B cell (primary cell): ENCODE measurements at places on chromosomes 1 and 21. TPM values are rescaled to one million over a fixed set of nuclear protein-coding genes. Genes with fewer than 3 reads are reported as not detected.

GRCh38 chr1:236893626-236894545 is 98.8 kb downstream of the MTR start:
- DNase-seq, result no peak

DNA sequence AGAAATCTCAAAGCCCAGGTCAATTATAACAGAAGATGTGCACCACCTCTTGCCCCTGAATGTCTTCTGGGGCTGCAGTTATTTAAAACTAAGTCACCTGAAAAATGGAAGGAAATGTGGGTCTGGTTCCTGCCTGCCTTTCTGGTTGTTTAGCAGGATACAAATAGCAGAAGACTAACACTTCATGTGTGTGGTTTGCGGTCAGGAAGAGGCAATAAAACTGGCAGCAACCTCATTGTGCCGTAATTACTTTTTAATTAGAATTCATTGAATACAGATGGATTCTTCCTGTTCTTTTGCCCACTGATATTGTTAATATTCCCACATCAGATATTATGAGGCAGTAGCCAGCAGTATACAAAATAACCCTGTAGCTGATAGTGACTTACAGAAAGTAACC is 345.7 kb downstream of the ZNF326 start:
- no peak for DNase-seq

The CD34 gene
- total RNA-seq, result 0.05 TPM in 1 of 2 replicates, not detected in the other

The CFAP57 gene
- total RNA-seq, result 0.15 and 0.44 TPM in 2 replicates

DNA sequence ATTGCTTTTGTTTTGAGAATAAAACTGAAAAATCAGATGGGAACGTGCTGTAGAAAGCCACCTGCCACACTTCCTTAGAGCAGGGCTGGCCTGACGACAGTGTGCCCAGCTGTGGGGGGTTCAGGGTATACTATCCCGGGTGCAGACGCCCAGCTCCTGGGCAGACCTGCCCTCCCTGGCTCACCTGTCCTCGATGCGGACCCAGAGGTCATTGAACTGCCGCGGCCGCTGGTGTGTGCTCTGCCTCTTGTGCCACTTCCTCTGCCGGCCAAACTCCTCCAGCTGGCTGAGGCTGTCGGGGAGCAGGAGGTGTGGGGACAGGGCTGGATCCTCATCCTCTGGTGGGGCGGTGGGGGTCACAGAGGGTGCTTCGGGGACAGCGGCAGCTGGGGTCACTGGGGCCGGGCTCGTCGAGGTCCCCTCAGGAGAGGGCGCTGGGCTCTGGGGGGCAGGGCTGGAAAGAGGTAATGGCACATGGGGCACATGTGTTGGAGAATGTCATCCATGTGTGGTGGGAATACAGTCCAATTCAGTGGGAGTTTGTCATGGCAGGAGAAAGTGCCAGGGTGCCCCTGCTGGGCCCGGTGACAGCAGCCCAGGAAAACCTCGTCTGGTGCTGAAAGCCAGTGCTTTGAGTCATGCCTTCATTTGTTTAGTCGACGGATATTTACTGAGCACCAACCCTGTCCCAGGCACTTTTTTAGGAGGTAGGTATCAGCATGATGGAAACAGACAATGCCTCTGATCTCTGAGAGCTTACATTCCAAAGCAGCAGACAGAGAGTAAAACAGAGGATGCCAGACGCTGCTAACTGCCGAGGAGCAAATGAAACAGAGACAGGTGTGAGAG is 222.0 kb downstream of the TRABD2B start:
- no peak for DNase-seq

- DNase-seq, result no peak
Measured at GRCh38 chr1:17883136-17883535, 128.0 kb downstream of the ACTL8 start.

DNA sequence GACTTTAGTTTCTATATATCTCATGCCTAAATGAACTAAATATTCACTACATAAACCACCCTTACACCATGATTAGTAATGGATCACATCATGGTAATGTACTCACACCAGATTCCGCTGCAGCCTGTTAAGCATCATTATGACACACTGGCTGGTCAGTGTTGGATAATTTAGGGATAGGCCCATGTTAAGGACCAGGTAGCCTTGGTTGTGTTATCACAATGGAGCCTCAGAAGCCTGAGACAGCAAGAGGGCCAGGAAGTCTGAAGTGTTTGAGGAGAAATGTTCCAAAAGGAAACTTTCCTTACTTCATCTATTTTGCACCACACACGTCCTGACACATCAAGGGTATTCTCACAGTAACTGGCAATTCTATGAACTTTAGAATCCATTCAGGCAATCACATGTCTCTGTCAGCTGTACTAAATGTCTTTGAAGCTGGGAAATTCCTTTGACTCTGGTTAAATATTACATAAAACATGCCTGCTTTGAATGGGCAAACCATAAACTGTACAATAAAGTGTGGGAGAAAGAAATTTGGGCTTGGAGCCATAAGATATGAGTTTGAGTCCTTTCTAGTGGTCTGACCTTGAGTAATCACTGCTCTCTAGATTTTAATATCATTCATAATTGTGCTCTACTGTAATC is 105.3 kb upstream of the DPT start:
- DNase-seq, result no peak

- DNase-seq, result no peak
Measured at GRCh38 chr1:32817815-32818786, 648 bp downstream of the S100PBP start.

The ABCA4 gene
- not detected in 2 replicates for total RNA-seq

DNA sequence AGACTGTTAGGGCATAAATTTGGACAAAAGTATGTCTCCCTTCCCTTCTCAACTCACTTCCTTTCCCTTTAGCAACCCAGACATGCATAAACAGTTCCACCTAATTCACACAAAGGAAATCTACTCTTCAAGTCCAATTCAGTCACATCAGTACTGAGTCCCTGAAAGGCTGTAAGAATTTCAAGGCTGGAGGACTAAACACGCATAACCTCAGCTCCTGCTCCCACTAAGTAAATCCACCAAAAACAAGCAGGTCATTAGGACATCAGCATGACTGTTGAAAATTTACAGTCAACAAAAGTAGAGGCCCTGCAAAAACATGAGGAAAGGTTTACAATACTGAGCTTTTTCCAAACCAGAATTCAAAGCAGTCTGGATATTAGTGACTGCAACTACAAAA is 18.4 kb downstream of the SETD4 start:
- DNase-seq, result no peak

GRCh38 chr1:39615086-39615673 is 24.3 kb downstream of the HEYL start:
- DNase-seq, result no peak

DNA sequence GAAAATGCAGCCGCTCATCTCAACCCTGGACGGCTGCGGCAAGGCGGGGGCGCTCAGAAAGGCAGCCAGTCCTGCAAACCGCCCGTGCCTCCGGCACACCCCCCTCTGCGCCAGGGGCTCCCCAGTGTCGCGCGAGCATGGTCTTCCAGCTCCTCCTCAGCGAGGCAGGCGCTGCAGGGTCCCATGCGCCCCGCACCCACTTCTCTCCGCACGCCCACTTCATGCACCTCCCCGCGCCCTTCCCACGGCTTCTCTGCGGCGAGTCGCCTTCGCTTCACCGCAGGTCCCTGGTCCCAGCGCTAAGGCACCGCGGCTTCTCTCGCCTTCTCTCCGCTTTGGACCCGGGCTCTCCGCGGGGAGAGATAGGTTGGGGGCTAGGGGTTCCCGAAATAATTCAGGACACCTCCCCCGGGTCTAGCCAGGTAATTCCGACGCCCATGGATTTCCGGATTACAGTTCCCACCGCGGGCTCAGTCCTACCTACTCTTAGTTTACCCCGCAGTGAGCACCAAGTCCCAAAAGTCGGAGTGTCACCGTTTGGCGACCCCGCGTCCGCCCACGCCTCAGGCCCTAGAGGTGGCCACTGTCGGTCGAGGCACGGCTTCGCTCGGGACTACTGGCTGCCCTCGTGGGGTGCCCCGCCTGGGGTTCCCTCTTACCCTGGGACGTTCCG is 67.5 kb downstream of the SYT2 start:
- peak; percentile 37 for DNase-seq

- no peak for DNase-seq
Measured at GRCh38 chr1:70331962-70332361, 22.6 kb downstream of the ANKRD13C start.

DNA sequence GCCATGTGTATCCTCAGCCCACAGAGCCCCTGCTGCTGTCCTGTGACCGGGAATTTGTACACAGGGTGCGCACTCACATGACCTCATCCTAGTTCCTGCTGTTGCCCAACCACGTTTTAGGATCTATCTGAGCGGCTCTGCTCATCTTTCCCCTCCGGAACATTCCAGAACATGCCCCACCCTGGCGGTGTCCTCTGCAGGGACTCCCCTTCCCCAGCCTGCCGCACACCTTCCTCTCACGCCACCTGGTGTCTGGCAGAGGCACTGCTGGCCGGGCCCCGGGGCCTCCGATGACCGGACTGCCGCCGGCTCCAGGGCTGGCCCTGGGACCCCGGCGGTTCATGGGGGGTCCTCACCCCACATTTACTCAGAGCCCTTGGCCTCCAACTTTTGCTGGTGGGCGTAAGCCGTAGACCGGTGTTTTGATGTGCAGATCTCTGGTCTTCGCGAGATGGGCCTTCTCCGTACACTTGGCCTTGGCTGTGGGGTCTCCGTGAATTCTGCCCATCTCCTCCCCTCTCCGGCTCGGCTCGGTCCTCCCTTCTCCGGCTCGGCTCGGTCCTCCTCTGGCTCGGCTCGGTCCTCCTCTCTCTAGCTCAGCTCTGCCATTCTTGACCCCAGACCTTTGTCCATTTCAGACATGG is 29.5 kb downstream of the ARHGEF16 start:
- peak; percentile 51 for DNase-seq

GRCh38 chr1:182595641-182596240 is 6.7 kb upstream of the RNASEL start:
- DNase-seq, result peak; percentile 67

DNA sequence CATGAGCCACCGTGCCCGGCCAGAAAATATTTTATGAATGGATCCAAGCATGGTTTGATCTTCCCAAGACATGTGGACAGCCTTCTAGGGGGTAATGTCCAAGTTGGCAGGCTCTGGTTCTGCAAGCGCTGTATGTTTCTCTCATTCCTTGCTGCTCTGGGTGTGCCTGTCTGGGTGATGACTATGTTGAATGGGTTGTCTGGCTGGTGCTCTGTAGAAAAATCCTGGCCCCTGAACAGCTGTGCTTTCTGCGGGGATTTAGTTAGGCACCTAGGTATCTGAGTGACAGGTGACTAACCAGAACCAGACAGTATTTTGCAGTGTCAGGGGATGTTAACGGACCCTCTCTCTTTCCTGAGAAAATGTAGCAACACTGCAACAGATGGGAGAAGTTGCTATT is 14.1 kb downstream of the HUNK start:
- DNase-seq, result no peak
